Activated naive CD8-positive, alpha-beta T cell treated with anti-CD3 and anti-CD28 coated beads for 36 hours (primary cell): ENCODE measurements at places on chromosomes 12 and 14. TPM values are rescaled to one million over a fixed set of nuclear protein-coding genes. Genes with fewer than 3 reads are reported as not detected.

GLIPR1L2 gene
- total RNA-seq: not detected

SLCO1B3 gene
- total RNA-seq: not detected

DNA sequence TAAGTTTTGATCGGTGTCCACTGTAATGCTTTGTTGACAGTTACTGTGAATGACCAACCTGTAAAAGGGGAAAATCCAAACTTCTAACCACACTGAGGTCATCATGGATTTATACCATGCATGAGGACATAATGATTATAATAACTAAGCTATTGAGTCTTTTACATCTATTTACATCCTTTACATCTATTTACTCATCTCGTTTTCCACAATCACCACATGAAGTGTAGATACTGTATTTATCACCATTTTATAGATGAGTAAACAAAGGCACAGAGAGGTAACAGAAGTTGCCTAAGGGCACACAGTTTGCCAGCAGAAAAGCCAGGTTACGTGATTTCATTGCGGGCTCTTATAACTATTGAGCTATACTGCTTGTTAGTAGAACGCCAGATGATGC lies 27.9 kb upstream of the EID3 start:
- no peak for DNase-seq

DNA sequence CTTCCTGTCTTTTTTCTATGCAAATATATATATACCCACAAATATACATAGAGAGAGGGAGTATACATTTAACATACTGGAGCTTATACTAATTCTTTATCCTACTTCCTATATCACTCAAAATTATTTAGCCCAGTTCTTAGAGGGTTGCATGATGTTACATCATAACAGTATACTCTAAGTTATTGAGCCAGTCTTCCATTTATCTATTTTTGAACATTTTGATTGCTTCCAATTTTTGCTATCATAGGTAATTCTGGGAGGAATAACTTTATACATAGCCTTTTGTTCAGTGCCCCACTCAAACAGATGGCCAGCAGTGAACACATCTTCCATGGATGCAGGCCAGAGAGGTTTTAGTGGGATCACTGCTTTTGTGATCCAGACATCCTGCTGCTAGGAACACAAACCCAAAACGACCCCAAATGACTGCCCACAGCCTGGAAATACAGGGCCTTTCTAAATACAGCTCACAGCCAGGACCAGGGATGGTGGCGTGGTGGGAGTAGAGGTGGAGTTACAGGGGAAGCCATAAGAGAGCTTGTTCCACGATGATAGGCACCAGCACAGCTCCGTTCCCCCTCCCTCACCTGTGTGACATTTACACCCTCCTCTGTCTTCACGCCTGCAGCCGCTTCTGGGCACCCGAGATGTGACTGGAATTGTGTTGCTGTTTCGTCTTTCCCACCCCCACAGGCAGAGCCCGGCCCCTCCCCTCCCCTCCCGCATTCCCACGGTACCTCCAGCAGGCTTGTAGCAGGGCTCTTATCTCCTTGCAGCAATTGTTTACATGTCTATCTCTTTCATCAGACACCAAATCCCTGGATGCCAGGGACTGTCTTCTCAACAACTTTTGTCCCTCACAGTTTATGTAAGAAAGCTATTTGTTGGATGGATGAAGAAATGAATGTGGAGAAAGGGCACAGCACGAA lies 30.7 kb upstream of the HDAC7 start:
- DNase-seq: no peak

DNA sequence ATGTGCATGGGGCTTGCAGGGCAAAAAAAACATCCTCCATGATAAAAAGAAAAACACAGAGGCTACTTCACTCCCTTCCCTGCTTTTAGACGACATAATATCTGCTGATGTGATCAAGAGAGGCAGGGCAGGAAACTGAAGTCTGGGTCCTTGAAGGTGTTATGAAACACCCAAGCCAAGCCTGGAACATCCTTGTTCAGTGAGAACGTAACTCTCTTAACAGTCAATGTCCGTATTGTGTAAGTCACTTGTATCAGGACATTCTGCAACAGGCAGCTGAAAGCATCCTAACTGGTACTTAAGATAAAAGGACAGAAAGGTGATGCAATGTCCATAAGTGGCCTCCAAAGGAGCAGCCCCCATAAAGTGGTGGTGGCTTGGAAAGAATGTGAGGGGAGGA lies 20.0 kb downstream of the KCNK10 start:
- no peak for DNase-seq

GRCh38 chr12:121823101-121823726 lies 19.4 kb downstream of the SETD1B start:
- DNase-seq: no peak
